ENCODE measurements at places on chromosomes 1 and 21. TPM values are rescaled to one million over a fixed set of nuclear protein-coding genes. Genes with fewer than 3 reads are reported as not detected.

ANGPTL3 gene
- not detected for total RNA-seq

PAFAH2 gene
- 10.9 TPM for total RNA-seq

MMP23B gene
- total RNA-seq: 30.0 TPM

HENMT1 gene
- total RNA-seq: 0.56 TPM

NTRK1 gene
- total RNA-seq: 3.8 TPM

DNA sequence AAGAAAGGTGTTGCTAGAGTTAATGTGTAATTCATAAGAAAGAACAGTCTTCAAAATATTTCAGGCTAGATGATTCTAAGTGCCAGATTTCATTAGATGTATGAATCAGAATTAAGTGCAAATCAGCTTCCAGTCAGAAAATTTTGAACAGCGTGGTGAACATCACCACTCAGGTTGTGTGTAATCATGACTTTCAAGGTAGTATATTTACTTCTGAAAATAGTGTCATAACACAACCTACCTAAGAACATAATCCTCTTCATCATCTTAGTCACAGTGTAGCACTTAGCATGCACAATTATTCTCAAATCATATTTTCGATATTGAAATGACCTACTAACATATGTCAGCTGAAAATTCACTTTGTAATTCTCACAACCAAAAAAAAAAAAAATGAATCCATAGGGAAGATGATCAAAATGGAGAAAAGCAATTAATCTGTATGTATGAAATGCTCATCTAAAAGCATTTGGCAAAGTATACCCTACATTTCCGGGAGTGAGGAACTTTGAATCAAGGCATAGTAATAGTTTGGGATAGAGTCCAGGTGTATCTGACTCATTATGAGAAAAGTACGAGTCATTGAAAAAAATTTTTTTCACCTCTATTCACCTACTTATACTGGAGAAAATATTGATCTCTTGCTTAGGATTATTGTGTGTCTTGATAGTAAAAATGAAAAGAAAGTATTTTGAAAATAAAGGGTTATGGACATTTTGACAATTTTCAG is 221.8 kb upstream of the CHRM3 start:
- no peak for DNase-seq

GRCh38 chr1:11693024-11693590 is 1.6 kb downstream of the DRAXIN start:
- no peak for DNase-seq

DNA sequence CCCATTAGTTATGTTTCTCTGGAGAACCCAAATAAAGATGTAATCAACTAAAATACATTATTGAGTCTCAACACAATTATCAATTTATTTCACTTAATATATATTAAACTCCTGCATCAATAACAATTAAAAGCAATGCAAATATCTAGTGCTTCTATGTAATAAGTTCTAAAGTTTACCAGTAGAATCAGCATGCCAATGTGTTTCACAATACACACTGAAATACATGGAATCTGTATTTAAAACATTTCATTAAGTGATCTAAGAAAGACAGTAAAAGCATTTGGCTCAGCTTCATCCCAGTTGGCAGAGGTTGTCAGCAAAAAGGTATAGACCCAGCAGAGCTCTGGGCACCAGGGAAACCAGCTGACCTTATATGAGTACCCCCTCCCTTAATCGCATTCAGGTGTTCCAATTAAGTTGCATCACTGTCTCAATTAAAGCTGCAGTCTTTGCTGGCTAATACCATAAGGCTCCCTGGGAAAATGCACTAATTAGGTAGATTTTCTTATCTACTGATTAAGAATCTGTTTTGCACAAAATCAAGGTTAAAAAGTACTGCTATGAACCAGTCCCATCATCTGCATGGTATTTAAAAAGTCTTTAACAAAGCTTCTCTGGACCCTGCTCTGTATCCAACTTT is 63.1 kb downstream of the NIBAN1 start:
- no peak for DNase-seq

MROH7 gene
- 9.4 TPM for total RNA-seq

NCAM2 gene
- total RNA-seq: 0.45 TPM

GRCh38 chr1:26373789-26374188 is 1.2 kb upstream of the ZNF683 start:
- DNase-seq: no peak

LCE3E gene
- not detected for total RNA-seq

DNA sequence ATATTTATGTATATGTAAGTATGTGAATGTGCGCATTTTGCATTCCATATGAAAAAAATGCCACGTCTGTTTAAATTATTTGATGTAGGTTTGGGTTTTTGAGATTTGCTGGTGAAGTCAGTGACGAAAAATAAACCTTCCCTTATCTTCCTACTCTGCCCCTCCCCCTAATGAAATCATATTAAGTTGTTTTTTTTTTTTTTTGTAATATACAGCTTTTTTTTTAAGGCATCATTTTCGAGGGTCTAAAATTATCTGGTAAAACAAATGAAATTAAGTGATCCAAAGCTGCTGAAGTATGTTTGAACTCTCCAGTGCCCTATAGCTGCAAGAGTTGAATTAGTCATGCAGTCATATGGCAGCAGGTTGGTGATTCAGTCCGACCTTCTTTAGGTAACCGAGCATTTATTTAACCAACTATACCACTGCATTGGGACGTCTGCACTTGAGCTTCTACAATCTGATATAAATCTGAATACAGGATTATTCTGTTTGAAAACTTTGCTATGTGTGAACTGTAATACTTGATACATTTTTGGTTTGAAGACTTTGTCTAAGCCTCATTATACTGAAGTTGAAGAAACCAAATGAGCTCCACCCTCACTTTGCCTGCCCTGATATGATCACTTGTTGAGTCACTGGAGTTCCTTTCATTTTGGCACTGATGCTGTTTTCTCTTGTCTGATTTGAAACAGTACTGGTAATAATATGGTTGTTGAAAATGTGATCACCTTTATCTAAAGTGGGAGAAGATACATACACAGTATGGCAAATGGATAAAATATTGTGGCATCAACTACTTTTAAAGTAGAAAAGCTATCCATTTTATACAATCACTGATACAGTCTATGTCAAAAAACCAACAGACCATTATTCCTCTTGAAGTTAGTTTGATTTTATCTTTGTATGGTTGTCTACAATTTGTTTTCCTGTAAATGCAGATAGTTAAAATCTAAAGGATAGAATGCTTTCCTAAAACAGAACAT is 11.7 kb downstream of the PDIK1L start:
- DNase-seq: no peak

SH2D1B gene
- 0.06 TPM for total RNA-seq

DNA sequence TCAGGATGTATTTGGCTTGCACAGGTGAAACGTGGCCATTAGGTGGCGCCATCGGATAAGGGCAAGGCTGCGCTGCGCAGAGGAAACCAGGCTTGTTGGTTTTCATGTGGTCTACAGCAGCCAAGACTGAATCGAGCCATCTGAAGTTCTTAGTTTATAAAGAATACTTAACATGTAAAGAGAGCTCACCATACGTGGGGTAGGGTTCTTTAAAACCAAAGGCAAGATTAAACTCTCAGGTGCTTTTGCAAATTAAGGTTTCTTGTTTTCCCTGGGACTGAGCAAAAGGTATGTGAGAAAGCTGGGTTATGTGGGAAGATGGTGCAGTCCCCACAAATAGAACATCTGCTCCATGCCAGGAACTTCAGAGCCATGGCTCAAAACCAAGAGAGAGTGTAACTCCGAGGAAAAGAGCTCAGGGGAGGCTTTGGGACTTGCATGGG is 9.3 kb downstream of the MASP2 start:
- DNase-seq: peak; percentile 91

- no peak for DNase-seq
These were observed 32.8 kb downstream of the RNASEL start for GRCh38 chr1:182556279-182556678.

Data from cardiac muscle cell (in vitro differentiated cells and primary cell).